ENCODE measurements at places on chromosomes 12 and 14.

DNA sequence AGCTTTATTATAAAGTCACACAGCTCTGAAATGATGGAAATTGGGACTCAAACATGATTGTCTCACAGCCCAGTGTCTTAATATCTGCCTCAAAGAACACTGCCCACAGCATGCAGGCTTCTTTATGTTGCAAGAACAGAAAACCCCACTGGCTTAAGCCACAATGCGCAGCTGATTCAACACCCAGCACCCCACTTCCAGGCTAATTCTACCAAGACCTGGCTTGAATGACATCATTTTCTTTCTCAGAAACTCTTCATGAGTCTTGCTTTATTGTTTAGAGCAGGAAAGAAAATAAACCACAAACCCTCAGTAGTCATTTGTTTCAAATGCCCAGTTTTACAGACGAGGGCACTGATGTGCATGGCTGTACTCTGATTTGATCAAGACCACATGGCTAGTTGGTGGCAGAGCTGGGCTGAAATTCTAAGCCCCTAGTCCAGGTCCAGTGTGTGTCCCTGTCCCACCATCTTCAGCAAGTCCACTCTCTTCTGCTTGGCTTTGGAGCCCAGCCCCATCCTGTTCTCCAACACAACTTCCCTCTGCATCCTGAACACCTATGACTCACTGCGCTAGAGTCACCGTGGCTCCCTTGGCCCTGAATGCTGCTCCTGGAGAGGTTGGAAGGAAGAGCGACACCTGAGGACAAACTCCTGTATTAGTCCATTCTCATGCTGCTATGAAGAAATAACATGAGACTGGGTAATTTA lies 50.3 kb upstream of the SRSF5 start:
- peak; percentile 30 for DNase-seq

DNA sequence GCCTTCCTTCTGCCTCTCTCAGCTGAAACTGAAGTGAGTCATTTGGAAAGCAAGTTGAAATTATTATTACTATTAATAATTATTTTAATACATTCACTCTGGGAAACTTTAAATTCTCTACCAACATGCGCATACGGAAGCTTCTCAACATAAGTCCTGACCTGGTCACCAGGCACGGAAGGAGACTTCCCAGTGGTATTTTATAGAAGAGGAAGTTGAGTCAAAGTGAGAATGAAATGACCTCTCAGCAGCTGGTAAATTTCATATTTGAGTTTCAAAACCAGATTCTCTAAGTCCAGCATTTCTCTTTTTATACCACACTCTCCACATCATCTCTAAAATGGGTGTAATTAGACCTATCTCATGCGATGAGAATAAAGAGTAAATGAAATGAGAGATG lies 747.4 kb downstream of the VRK1 start:
- DNase-seq, result no peak

DNA sequence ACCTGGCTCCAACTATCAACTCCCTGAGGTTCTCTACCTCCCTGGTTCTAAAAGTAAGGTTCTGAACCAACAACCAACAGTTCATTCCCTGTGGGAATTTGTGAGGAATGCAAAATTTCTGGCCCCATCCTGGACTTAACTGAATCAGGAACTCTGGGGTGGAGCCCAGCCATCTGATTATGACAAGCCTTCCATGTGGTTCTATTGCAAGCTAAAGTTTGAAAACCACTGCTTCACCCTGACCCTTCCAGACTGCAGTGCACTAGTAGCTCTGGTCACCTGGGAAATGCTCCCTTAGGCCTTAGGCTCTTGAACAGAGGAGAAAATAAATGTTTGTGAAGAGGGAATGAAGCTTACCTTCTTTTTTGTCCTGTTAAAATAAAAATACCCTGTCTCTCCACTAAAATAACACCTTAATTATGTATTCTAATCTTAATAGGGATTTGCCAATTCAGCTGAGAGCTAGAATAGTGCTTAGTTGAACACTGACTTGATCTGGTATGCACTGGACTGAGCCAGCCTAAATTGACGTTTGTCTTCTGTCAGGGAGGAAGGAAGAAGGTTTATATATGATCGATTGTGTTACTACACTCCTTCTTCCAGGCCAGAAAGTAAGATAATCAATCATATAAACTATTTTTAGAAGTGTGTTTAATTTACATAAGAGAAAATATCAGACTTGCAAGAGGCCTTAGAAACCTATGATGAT lies 39.1 kb upstream of the DDHD1 start:
- DNase-seq, result no peak

DNA sequence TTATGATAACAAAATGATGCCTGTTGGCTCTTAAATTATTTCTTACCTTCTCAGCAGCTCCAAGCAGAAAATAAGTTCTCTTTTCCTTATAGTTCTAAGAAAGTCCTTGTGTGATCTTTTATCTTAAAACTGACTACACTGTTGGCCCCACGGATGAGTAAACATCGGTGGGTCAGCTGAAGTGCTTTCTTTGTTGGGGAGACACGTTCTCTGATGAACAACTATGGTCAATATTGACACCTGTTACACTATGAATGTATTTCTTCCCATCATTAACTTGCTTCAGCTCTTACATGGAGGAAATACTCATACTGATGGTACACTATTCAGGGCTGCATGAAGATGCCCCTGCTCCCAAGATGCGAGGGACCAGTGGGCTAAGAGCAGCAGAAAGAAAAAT lies 110.8 kb upstream of the EEA1 start:
- DNase-seq, result no peak

GRCh38 chr12:10170216-10170615 lies 1.7 kb downstream of the OLR1 start:
- DNase-seq, result no peak

GRCh38 chr12:117072736-117073490 lies 26.3 kb downstream of the TESC start:
- no peak for DNase-seq
